T1000 (cell line): ENCODE measurements at places on chromosomes 3 and 15.

GRCh38 chr15:52515343-52515742 is 13.3 kb downstream of the MYO5A start:
- no peak for DNase-seq

DNA sequence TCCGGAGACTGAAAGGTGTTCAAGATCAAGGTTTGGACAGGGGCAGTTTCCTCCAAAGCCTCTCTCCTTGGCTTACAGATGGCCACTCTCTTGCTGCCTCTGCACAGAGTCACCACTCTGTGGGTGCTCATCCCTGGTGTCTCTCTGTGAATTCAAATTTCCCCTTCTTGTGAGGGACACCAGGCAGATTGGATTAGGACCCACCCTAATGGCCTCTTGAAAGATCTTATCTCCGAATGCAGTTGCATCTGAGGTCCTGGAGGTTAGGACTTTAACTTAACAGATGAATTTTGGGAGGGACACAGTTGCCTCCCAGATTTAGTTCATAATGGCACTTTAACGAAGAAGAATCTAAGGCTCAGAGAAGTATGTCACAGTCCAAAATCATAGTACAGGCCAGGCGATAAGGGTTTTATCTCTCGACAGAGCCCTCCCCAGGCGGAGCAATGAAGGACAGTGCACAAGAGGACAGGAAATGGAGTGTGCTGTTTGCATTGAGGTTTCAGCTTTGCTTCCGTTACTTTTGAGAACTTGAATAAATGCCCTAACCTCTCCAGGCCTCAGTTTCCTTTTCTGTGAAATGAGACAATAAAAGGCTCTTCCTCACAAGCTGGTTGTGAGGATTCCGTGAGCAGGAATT is 38.9 kb upstream of the KIF23 start:
- DNase-seq, result no peak

DNA sequence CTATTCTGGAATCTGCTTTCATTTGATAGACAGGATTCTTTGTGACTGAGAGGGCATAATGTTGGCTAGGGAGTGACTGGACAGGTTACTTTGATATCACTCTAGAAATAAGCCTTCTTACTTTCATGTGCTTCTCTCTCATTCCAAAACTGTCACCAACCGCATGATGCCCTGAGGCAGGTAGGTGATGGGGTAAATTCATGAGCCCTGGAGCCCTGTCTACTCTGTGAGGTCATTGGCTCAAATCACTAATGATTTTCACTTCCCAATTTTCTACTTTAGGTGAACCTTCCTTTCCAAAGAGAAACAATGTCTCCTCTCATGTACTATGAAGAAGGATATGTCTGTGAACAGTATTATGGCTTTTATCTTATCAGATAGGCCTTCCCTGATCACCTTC is 596.7 kb downstream of the TUSC7 start:
- no peak for DNase-seq

- DNase-seq, result no peak
These were observed 153.7 kb upstream of the GAP43 start for GRCh38 chr3:115469649-115470048.

DNA sequence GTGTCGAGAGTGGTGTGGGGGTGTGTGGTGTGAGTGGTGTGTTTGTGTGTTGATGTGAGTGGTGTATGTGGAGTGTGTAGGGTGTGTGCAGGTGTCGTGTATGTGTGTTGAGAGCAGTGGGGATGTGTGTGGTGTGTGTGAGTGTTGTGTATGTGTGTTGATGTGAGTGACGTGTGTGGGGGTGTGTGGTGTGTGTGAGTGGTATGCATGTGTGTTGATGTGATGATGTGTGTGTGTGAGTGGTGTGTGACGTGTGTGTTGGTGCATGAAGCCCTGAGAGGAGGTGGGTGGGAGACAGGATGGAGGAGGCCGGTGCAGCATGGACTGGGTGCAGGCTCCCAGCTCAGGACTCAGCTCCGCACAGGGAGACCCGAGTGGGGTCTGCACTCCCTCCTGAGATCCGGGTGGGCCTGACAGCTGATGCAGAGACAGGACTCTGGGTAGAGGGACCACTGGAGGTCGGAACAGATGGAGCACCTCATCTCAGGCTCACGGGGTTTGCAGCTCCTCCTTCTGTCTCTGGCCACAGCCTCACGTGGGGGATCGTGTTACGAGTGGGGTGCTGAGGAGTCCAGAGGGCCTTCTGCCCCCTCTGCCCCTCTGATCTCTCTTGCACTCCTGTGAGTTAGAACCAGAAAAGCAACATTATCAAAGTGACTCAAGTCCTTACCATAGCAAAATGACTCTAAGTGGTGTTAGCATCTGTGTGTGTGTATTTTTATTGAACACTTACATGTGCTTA is 41.3 kb downstream of the ARNT2 start:
- no peak for DNase-seq
